ENCODE measurements at places on chromosomes 16 and 17.

DNA sequence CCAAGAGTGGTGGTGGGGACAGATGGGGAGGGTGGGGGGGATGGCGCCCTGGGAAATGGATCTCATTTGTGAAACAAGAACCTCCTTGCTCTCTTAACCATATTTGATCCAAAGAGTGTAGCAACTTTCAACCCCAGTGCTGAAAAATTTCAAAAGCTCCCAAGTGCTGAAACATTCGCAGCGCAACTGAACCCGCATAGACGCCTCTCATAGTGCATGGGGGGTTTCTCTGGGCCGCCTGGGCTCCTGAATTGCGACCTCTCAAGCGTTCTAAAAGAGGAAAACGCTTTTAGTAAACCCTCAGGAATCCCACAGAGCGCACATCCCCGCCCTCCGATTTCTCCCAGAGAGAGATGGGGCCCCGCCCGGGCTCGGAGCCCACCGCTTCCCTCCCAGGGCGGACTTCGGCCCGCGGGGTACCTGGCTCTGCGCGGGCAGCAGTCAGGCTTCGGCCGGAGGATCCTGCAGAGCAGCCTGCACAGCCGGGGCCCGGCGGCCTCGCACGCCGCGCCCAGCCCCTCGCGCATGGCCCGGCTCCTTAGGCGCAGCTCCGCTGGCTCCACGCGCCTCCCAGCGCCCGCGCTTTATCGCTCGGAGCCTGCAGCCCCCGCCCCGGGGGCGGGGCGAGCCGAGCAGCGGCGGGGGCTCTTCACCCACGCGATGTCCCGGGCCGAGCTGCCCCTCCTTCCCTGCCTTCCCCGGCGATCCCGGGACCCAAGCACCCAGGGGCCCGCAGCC is 7.0 kb downstream of the NOS2 start:
- no peak for DNase-seq

DNA sequence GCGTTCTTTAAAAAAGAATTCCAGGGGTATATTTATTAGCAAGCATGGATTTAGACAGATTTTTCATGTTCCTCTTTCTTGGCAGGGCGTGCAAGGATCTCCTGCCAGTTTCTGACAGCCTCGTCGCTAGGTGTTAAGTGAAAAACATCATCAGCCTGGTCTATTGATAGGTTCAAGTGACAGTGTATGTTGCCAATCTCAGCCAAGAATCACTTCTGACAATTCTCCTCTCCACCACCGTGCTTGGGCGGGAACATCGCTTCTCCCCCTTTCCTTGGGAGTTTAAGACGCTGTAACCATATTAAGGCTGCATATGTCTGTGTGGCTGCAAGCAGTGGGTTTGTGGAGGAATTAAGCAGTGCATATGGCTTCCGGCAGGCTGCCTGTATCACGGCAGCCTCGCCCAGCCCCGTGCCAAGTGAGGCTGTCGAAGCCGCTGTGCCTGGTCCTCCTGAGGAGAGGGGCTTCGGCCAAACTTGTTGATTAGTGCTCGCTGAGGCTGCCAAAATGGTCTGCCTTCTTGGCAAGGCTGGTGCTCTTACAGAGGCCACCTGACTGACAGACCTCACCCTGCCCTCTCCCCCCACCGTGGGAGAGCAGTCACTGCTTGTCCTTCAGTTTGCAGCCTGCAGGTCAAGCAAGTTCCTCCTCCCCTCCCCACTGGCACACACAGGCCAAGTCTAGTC is 132.2 kb upstream of the MPHOSPH6 start:
- no peak for DNase-seq

- DNase-seq = no peak
Observed at GRCh38 chr16:75226550-75227360, 8.0 kb downstream of the CTRB1 start.

GRCh38 chr17:7897773-7898172 is 9.2 kb downstream of the CHD3 start:
- DNase-seq = no peak

- no peak for DNase-seq
Observed at GRCh38 chr16:85982563-85982939, 83.6 kb downstream of the IRF8 start.

DNA sequence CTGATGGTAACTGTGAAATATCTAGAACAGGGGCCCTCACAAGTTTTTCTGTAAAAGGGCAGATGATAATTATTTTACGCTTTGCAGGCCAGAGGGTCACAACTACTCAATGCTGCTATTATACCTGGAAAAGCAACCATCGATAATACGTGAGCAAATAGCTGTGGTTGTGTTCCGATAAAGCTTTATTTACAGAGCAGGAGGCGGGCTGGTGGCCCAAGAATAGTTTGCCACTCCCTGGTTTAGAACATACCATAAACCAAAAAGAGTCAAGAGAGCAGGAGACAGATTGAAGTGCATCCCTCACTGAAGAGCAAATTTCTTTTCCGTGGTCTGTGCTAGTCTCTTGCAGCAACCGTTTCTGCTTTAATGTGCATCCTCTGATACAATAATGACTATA is 77.9 kb upstream of the DYNLRB2 start:
- DNase-seq = no peak

- DNase-seq = no peak
Observed at GRCh38 chr16:66295761-66296546, 70.5 kb upstream of the CDH5 start.

DNA sequence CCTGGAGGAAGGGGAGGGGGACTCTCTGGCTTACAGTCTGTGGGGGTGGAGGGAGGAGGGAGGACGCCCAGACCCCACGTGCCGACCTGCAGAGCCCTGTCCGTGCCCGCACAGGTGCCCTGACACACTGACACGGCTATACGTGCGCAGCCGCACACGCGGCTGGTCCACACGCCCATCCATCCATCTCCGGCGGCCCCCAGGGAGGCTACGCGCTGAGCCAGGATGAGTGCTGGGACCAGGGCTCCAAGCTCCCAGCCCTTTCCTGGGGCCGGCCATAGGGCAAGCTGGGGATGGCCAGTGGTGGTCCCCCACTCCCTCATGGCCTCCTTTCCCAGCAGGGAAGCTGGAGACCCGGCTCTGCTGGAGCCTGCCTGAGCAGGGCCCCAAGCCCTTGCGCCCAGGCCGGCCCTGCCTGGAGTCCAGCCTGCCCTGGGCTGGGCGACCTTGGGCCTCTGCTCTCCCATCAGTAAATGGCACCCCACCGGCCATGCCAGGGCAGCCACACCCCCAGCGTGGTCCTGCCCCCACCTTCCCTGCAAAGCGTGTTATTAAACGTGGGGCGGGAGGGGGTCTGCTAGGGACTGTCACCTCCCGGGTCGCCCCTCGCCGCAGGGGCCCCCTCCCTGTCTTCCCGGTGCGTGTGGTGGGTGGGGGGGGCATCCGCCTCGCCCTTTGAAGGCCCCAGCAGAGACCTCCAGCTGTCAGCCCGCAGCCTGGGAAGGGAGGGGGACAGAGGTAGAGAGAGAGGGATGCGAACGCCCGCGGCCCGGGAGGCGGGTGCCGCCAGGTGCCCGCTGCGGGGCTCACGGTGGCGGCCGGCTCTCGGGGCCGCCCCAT is 863 bp downstream of the CASKIN1 start:
- no peak for DNase-seq

DNA sequence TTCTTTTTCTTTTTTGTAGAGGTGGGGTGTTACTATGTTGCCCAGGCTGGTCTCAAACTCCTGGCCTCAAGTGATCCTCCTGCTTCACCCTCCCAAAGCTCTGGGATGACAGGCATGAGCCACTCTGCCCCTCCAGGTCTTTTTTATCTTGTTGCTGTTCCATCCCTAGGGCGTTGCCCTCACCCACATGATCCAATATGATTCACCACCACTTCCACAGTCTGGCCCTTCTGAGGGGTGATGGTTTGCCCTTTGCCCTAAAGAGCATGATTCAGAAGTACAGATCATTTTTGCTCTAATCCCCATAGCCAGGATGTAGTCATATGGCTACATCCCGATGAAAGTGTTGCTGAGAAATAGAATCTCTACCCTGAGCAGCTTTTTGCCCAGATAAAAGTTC is 18.8 kb downstream of the STX4 start:
- no peak for DNase-seq

- DNase-seq = no peak
Observed at GRCh38 chr17:38511150-38512108, 83.2 kb downstream of the ARHGAP23 start.

- no peak for DNase-seq
Observed at GRCh38 chr16:85563515-85564276, 49.4 kb upstream of the GSE1 start.

- DNase-seq = no peak
Observed at GRCh38 chr16:89406277-89406888, 84.0 kb downstream of the ANKRD11 start.

GRCh38 chr17:60391471-60392041 is 377 bp downstream of the USP32 start:
- no peak for DNase-seq

DNA sequence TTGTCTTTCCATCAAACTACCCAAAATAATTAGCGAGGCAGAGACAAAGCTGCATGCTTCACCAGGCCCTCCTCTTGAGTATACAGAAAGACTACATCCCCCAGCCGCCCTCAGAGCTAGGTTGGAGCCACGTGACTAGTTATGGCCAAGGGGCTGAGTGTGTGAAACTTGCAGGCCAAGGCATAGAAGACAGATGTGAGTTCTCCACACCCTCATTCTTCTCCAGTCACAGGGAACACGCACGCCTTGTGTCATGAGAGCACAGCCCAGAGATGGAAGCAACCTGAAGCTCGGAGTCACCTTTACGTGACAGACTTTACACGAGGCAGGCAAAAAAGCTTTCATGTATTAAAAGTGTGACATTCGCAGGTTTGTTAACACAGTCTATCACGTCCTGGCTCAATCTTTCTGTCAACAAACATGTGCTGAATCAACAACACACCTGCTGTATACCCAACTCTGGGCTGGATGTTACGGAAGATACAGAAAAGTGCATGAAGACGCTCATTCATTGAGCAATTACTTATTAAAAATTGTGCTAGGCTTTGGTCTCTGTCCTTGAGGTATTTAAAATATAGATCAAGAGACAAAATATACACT is 38.3 kb downstream of the STX8 start:
- DNase-seq = no peak

- DNase-seq = no peak
Observed at GRCh38 chr17:13508896-13509295, 92.8 kb downstream of the HS3ST3A1 start.

GRCh38 chr17:10843811-10844210 is 5.9 kb upstream of the PIRT start:
- no peak for DNase-seq

DNA sequence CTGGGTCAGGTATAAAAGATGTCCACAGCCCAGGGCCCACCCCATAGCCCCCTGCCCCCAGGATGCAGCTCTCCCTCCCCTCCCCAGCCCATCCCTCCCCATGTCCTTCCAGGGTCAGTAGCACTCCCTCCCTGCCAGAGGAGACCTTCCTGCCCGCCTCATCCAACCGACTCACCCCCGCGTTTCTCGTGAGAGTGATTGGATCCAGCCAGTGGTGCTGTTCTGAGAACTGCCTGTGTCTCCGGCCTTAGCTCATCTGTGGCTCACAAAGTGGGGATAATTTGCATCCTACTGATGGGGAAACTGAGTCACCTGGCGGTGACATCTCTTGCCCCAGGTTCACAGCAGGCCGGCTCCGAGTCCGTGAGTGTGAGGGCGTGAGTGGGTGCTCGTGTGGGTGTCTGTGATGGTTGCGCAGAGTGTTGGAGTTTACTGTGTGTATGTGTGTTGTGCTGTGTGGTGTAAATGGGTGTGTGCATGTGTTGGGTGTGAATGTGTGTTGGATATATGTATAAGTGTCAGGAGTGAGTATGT is 90.7 kb upstream of the GSE1 start:
- DNase-seq = no peak

DNA sequence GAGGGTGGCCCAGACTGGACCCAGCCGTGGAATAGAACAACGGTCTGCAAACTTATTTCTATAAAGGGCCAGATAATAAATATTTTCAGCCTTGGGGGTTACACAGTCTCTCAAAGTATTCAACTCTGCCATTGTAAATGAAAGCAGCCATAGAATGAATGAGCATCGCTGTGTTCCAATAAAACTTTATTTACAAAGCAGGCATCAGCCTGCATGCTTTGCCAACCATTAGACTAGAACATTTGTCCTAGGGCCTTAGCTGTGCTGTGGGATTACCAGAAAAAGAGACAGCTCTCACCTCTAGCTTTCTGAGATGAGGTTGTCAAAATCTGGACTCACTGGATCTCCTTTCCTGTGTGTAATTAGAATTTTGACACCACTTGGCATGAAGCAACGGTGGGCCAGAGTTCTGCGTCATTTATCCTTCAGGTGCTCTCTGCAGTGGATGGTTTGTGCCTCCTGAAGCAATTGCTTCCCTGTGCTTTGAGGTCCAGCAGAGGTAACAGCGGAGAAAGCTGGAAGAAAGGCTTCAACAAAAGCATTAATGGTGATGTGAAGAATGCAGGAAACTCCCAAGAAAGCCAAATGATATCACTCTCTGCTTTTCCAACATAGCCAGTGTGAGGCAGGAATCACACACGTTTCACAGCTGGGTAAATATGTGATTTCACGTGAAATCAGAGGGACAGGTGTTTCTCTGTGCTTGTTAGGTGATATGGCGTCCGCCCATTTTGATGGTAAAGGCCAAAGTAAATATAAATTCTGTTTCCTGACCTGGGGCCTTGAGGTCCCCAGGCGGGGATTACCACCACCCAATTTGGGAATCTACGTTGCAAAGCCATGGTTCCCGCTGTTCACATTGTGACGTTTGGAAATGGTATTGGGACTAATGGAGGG is 148.4 kb downstream of the PITPNC1 start:
- DNase-seq = no peak

- DNase-seq = no peak
Observed at GRCh38 chr16:2404099-2404498, 25.1 kb upstream of the CCNF start.

DNA sequence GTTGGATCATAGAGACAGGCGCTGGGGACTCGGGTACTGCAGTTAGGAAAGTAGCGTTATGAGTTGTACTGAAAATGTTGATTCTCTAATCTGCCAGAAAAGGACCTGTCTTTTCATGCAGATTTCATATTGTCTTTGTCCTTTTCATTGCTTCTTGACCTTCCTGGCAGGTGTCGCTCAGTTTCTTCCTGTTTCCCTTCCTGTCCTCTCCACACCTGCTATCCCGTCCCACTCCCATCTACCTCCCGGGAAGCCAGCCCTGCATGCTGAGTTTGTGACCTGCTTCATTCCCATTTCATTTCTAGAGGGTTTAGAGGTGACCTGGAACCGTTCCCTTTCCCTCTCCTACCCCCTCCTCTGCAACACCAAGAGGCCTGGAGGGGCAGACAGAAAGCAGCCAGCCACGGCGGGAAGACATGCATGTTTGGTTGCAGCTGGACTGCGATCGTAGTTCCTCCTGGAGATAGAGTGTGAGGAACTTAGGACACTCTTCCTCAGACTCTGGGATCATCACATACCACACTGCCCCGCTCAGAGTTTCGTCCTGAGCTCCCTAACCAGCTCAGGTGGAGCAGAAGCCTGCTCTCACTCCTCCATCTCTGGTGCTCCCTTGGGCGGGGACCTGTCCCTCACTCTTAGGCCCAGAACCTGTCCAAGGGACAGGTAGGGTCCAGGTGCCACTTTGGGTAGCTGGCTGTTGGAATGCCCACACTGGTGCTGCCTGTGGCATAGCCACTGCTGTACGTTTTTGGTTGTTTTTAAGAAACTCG is 23.9 kb upstream of the ARHGAP23 start:
- DNase-seq = no peak

GRCh38 chr17:48472411-48473281 is 42.6 kb upstream of the SKAP1 start:
- DNase-seq = no peak
